ENCODE measurements at places on chromosomes 6 and 20.

- DNase-seq = no peak
These were observed 93.4 kb downstream of the UST start for GRCh38 chr6:148840256-148840655.

DNA sequence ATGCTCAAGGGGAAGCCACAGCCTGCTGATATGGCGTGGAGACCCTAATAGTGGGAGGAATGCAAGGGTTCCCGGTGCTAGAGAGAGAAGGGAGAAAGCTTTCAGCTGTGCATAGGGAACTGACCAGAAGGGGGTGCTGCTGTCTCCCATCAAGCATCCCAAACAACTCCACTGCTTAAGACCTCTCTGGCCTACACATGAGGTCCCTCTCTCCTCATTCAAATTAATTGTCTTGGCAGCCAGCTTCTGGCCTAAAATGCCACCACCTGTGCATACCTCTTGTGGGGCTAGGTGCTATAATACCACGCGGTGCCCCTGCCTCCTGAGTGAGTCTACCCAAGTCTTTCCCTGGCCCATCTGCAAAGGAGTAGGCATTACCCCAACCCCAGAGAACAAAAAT lies 14.5 kb downstream of the ADISSP start:
- peak; percentile 38 for DNase-seq

GRCh38 chr6:3159805-3160781 lies 2.7 kb upstream of the TUBB2A start:
- no peak for DNase-seq

GRCh38 chr6:117483645-117484016 lies 1.2 kb downstream of the DCBLD1 start:
- no peak for DNase-seq

GRCh38 chr6:117498159-117498558 lies 15.7 kb downstream of the DCBLD1 start:
- DNase-seq = no peak

- DNase-seq = no peak
These were observed 50.1 kb downstream of the NFATC2 start for GRCh38 chr20:51492167-51493092.

GRCh38 chr6:157323966-157324300 lies 614 bp upstream of the TMEM242 start:
- DNase-seq = peak; percentile 19

DNA sequence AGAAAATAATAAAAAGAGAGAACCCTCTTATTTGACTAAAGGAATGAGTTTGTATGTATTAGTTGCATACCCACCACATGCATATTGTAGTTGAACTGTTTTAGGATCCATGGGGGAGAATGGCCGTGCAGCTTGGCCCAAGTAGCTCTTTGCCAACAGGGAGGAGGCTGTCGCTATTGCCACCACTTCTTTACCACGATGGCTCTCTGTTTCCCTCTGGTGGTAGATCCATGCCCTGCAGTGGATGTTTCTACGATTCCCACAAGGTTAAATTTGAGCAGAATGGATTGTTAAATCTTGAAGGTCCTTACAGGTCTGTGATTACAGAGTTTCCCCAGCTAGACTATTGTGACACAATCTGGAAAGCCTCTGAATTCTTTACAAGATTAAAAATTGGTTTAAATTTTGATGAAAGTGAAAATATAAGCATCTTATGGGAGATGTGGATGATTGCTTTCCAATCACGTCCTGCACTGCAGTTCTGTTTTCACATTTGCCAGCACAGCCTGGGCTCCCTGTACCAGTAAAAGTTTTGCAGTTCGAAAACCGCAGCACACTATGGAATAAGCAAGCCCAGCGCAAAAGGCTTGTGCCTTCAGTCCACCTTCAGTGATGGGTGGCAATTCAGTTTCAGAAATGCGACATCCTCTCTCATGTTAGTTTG lies 34.4 kb upstream of the FNDC1 start:
- DNase-seq = peak; percentile 60

DNA sequence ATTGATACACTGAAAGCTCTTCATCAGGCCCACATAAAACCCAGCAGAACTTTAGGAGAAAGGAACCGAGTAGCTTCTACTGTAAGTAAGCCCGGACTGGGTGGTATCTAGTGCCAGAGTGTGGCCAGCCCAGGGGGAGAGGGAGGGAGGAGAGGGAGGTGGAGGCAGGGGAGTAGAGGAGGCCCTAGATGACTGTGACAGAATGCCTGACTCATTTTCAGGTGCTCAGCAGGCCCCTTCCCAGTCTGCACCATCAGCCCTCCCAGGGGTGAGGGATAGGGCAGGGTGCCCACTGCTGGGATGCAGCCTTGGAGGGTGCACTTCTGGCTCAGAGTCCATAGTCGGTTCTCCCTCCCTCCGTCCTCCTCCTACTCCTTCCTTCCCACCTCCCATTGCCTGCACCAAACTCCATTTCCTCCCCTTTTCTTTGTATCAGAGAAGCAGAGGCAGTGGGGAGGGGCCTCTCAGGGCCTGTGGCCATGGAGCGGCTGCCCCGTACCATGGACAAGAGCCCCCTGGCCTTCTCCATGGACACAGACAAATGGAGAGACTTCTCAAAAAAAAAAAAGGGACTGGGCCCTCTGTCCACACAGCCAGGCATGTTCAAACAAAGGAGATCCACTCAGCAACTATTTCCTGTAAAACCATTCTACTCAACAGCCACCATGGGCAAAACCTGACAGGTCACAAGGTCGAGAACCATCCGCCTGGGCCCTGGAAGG lies 184.9 kb upstream of the SNX9 start:
- DNase-seq = no peak

DNA sequence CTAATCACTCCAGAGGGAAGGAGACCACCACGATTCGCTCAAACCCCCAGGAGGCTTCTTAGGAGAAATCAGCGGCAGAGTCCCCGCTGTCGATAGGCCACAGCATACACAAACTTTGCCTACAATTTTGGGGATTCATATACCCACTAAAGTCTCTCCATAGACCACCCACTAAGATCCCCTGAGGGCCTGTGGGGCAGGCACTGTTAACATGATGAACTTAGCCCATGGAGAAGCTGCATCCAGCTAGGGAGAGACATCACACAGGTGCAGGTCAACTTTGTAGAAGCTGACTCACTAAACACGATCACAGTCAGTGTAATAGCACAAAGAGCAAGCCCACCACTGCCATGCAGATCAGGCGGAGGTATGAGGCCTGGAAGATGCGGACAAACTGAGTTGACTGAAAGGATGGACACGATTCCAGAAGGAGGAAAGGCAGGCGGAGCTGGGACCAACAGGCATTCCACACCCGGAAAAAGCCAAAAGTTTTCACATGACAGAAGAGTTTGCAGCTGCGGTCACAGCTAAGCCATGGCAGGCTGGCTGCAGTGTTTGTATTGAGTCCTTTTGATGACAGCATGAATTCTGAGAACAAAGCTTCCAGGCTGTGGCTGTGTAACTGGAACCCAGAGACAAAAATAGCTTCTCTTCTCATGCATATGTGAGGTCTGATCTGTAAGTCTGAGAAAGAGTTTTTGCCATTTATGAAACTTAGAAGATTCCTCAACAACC lies 75.7 kb upstream of the QKI start:
- no peak for DNase-seq

GRCh38 chr6:36327919-36328236 lies 8.8 kb downstream of the BNIP5 start:
- DNase-seq = no peak

DNA sequence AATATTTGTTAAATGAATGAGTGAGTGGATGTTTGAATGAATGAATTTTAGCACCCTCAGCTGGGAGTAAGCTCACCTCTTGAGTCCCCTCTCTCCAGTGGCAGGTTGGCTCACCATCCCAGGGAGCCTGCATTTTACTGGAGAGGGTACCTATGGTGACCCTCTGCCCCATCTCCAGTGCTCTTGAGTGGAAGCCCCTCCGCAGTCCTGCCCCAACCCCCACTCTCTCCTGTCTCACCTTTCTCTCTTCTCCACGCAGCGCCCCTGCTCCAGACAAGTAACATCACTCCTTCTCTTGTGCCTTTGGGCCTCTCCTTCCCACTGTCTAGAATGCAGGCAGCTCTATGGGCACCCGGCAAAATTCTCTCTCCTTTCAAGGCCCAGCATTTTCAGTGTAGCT lies 11.3 kb downstream of the TGM3 start:
- no peak for DNase-seq
